ENCODE measurements at places on chromosomes 7 and 10. TPM values are rescaled to one million over a fixed set of nuclear protein-coding genes. Genes with fewer than 3 reads are reported as not detected.

DNA sequence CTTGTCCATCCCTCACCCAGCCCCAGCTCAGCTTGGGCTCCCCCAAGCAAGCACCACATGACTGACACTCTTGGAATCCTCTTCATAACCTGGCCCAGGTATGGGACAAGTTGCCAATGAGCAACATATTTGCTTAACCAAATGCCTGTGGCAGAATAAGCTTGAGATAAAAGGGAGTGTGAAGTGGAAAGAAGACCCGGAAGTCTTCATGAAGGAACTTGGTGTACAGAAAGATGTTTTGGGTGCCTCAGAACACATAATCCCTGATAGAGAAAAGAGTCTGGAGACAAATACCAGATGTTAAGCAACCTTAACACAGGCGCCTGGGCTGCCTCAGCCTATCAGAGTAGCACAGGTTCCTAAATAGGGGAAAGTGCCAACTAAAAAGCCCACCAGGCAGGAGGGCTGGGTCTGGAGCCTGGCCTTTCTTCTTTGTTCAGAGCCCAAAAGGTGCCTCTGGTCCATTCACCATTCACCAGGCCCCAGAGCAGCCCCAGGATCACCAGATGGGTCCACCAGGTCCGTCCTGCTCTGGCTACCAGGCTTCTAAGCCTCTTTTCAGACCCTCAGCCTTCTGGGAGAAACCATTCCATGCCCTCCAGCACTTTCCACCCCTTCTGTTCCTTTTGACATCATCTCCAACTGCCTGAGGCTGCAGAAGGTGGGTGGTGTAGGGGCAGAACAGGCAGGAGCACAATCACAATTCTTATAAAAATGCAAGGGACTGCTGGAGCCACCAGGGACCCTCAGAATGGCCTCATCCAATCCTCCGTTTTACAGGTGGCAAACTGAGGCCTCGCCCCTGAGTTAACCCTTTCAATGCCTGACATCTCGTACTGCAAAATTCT, 22.6 kb downstream of the KCNMA1 start:
- no peak for DNase-seq
- H3K4me1 ChIP-seq, result no peaks in the 10 kb centered on the region
- no peak overlapping the region for H3K4me3 ChIP-seq
- H3K27me3 ChIP-seq, result no peaks in the 10 kb centered on the region
- no peak overlapping the region for H3K27ac ChIP-seq

GRCh38 chr10:5573968-5574641, 49.3 kb downstream of the CALML3 start:
- H3K36me3 ChIP-seq, result no peaks in the 10 kb centered on the region
- no peak for DNase-seq
- H3K4me1 ChIP-seq, result no peaks in the 10 kb centered on the region
- no peak overlapping the region for H3K27ac ChIP-seq

Gene ADCYAP1R1
- total RNA-seq, result not detected

Gene ABCC2
- total RNA-seq, result 0.99 TPM

Gene SLC13A1
- total RNA-seq, result not detected

Gene SRRM3
- not detected for total RNA-seq

DNA sequence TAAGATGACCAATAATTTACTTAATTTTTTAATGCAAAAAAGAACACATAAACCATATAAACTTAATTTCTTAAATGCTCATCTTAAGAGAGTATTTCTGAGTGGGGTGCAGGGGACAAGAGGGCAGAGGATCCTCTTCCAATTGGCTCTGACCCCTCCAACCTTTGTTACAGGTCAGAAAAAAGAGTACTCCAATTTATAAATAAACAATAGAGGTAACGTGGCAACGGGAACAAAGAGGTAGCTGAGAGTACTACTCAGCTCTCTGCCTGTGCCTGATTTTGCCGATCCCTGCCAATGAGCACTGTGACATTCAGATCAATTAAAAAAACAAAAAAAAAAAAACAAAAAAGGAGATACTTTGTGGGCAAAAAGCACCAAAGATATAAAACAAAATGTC, 307.9 kb downstream of the PARD3 start:
- H3K27me3 ChIP-seq, result peaks cover 5% of the 10 kb centered on the region
- H3K4me3 ChIP-seq, result no peak overlapping the region
- no peak overlapping the region for H3K27ac ChIP-seq
- H3K4me1 ChIP-seq, result no peaks in the 10 kb centered on the region
- no peak for DNase-seq

Gene HOXA10
- not detected for total RNA-seq

DNA sequence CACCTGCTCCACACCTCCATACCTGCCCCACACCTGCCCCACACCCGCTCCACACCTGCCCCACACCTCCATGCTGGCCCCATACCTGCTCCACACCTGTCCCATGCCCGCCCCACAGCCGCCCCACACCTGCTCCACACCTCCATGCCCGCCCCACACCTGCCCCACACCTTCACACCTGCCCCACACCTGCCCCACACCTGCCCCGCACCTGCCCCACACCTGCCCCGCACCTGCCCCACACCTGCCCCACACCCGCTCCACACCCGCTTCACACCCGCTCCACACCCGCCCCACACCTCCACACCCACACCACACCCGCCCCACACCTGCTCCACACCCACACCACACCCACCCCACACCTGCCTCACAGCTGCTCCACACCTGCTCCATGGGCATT, 53.0 kb downstream of the PARP12 start:
- no peak overlapping the region for H3K4me3 ChIP-seq
- no peak for DNase-seq
- no peak overlapping the region for H3K27ac ChIP-seq
- no peaks in the 10 kb centered on the region for H3K27me3 ChIP-seq

Gene KIN
- 15.7 TPM for total RNA-seq

Gene ZFYVE27
- 20.9 TPM for total RNA-seq

- peaks cover 6% of the 10 kb centered on the region for H3K4me1 ChIP-seq
- H3K4me3 ChIP-seq, result no peak overlapping the region
- no peaks in the 10 kb centered on the region for H3K36me3 ChIP-seq
- no peak overlapping the region for H3K27ac ChIP-seq
- H3K27me3 ChIP-seq, result no peaks in the 10 kb centered on the region
Observed at GRCh38 chr10:77837925-77838595, 88.5 kb downstream of the DLG5 start.

- H3K27me3 ChIP-seq, result no peaks in the 10 kb centered on the region
- DNase-seq, result no peak
- no peaks in the 10 kb centered on the region for H3K36me3 ChIP-seq
- H3K4me3 ChIP-seq, result no peak overlapping the region
- no peak overlapping the region for H3K27ac ChIP-seq
Observed at GRCh38 chr10:15258255-15258654, 89.8 kb upstream of the NMT2 start.

DNA sequence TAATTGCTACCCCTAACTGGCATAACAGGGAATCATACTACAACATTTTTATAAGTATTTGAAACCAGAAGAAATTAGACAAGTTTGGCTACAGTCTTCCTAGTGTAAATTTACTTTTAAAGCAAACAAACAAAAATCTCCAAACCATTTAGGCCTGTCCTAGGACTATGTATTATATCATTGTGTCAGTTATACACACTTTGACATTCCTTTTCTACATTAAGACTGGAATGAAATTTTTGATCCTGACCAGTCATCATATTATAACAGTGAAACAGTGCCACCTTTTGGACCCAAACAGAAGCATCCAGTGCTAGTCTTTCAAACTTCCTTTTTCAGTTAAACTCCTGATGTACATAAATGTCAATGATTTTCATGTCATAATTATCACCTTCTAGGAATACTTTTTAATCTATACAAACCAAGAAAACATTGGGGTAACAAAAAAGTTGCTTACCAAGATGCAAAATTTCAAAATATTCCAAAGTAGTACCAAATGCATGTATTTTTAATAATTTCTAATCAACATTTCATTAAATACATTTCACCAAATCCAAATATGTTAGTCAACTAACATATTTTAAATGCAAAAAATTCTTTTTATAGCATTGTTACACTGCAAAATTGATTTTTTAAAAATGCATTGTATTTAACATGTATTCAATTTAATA, 75.7 kb downstream of the IMMP2L start:
- no peaks in the 10 kb centered on the region for H3K4me1 ChIP-seq
- no peak for DNase-seq
- H3K27me3 ChIP-seq, result no peaks in the 10 kb centered on the region
- peaks cover 11% of the 10 kb centered on the region for H3K36me3 ChIP-seq

- H3K27me3 ChIP-seq, result peaks cover 3% of the 10 kb centered on the region
- no peak overlapping the region for H3K27ac ChIP-seq
- H3K4me3 ChIP-seq, result no peak overlapping the region
- no peaks in the 10 kb centered on the region for H3K4me1 ChIP-seq
Observed at GRCh38 chr7:49803812-49804211, 30.4 kb downstream of the VWC2 start.

Gene SLC13A4
- total RNA-seq, result not detected

- peaks cover 7% of the 10 kb centered on the region for H3K27me3 ChIP-seq
- no peaks in the 10 kb centered on the region for H3K36me3 ChIP-seq
- DNase-seq, result no peak
- H3K4me3 ChIP-seq, result no peak overlapping the region
- H3K27ac ChIP-seq, result no peak overlapping the region
- H3K4me1 ChIP-seq, result no peaks in the 10 kb centered on the region
Observed at GRCh38 chr10:120825878-120826769, 25.0 kb upstream of the WDR11 start.

GRCh38 chr10:97119058-97119745, 66.6 kb downstream of the SLIT1 start:
- no peak for DNase-seq
- H3K4me3 ChIP-seq, result no peak overlapping the region
- H3K27me3 ChIP-seq, result no peaks in the 10 kb centered on the region
- no peak overlapping the region for H3K27ac ChIP-seq
- H3K4me1 ChIP-seq, result no peaks in the 10 kb centered on the region

Gene PAPSS2
- total RNA-seq, result 0.27 TPM

DNA sequence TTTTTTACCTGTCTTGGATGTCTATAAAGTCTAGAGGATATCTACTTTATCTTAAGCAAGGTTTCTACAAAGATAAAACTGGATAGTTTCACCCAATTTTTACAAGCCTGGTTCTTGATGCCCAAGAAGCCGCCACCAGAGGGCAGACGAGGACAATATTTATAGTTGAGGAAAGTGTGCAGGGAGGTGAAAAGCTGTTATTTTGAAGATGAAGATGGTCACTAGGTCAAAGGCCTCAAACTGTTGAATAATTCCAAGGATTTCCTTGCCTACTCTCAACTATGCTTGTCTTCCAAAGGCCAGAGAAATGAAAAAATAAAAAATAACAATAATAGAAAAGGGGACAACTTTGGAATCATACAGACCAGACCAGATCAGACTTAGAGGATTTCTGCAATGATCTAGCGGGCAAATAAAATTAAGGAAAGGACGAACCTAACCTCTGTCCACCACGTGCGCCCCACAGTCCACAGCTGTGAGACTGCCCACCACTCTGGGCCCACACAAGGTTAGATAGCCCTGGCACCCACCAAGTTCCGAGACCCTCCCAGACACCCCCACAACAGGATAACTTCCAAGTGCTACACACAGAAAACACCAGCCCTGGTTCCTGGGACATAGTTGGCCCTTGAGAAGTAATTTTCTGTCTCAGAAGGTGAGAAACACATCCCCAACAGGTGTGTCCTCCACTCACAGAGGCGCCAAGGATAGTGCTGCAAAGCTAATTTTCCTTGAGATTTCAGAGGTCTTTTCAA, 2.8 kb downstream of the PKD1L1 start:
- no peaks in the 10 kb centered on the region for H3K36me3 ChIP-seq
- H3K27ac ChIP-seq, result no peak overlapping the region
- no peaks in the 10 kb centered on the region for H3K4me1 ChIP-seq
- DNase-seq, result peak; percentile 50
- H3K4me3 ChIP-seq, result no peak overlapping the region

Gene AKR1B15
- not detected for total RNA-seq

GRCh38 chr10:95716466-95716865, 22.7 kb upstream of the TCTN3 start:
- no peak for DNase-seq
- H3K27me3 ChIP-seq, result no peaks in the 10 kb centered on the region
- no peaks in the 10 kb centered on the region for H3K36me3 ChIP-seq
- no peaks in the 10 kb centered on the region for H3K4me1 ChIP-seq
- H3K4me3 ChIP-seq, result no peak overlapping the region

GRCh38 chr7:494259-494687, 25.4 kb downstream of the PDGFA start:
- H3K36me3 ChIP-seq, result peaks cover 2% of the 10 kb centered on the region
- no peak overlapping the region for H3K27ac ChIP-seq
- no peaks in the 10 kb centered on the region for H3K27me3 ChIP-seq
- H3K4me3 ChIP-seq, result no peak overlapping the region
- H3K4me1 ChIP-seq, result peaks cover 5% of the 10 kb centered on the region
- no peak for DNase-seq

Gene NKX2-3
- total RNA-seq, result not detected

DNA sequence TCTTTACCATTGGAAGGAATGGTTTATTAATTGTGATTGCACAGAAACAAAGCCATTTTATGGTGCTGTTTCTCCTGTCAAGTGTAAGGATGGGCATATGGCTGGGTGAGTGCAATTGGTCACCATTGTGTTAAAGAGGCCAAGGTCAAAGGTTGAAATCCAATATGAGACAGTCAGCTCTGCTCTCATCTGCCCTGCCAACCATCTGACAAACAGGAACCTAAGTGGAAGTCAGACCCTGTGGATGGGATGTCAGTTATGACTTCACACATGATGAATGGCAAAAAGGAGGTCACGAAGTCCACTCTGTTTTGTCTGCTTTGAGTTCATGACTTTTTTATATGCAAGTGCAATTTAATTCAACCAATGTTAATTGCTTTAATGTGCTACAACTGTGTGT, 172.7 kb upstream of the TMEM229A start:
- no peaks in the 10 kb centered on the region for H3K4me1 ChIP-seq
- H3K27ac ChIP-seq, result no peak overlapping the region
- no peaks in the 10 kb centered on the region for H3K36me3 ChIP-seq
- H3K27me3 ChIP-seq, result no peaks in the 10 kb centered on the region
